NAMALWA (cell line): ENCODE measurements at places on chromosomes 6 and 20.

DNA sequence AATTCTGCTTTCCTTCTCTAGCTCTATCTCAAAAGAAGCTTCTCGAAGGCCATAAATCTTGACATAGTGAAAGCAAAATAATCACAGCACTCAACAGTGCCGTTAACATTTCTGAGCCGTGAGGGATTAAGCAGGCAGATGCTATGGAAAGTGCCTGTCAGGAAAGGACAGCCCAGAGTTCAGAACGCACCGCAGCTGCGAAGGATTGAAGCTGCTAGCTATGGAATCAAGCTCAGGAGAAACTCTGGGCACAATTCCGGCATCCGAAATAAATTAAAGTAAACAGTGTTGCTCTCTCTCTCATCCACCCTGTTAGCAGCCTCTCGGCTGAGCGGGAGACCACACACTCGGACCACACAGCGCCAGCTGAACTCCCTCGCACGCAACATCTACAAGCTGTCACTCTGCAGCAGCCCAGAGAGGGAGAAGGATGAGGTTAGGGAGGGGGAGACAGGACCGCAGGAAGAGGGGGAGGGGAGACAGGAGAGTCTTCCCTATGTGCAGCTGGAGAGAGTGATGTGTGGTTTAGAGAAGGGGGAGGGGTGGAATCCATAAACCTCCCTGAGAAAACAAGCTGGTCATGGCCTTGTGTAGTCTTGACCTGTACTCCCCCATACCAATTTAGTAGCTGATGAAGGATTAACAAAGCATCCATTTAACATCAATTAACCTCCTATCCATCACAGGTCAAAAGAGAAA is 9.0 kb downstream of the EXOC2 start:
- no peak for DNase-seq

DNA sequence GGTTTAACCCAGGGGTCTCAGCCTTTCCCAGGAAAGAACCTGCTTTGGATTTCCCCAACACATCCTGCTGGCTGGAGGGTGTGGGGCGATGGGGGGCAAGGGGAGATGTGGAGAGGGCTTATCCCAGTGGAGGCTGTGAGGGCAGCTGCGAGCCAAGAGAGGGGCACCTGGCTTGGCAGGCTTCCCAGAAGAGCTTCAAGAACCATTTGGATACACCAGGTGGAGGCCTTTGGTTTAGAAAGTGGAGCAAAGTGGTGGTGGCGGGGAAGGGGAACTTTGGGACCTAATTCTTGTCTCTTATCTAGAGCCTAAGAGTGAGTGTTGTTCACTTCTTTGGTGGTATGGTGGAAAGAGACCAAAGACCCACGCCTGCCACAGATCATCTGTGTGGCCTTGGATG is 12.4 kb downstream of the CD40 start:
- no peak for DNase-seq

DNA sequence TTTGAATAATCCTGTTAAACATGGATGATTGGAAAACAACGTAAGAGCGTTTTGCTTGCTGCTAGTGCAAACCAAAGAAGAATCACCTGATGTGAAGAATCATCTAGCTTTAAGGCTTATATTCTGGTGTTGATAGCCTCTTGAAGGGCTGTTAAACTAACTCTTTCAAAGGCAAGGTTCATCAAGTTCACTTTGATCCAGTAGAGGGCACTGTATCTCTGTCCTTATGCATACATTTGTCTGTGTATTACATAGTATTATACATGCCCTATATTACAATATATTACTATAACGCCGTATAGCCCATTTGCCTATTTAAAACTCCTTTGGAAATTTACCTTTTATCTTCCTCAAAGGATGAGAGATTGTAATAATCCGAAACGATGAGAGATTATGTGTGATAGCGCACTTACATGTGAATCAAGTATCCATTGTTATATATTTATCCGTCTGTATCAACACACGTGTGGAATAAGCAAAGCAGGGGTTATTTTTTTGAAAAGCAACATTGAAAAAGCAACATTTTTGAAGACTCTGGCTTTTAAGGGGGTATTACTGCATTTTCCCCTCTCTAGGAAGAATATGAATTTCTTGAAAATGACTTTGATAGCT is 50.8 kb upstream of the NRN1 start:
- DNase-seq, result peak; percentile 85

DNA sequence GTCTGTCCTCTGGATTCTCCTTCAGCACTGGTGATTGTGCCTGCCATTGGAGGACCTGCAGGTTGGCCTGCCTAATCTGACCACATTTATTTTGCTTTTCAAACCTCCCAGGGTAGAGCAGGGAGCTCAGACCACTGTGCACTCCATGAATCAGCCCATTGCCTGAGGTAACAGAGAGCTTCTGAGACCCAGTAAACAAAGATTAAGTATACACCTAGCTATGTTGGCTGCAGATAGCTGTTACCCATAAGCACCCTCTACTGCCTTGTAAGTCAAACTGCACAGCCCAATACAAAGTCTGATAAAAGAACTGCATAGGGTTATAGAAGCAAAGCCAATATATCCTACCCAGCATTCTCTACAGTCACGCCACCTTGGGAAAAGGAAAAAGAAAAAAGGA is 338.7 kb downstream of the HTR1B start:
- DNase-seq, result no peak

DNA sequence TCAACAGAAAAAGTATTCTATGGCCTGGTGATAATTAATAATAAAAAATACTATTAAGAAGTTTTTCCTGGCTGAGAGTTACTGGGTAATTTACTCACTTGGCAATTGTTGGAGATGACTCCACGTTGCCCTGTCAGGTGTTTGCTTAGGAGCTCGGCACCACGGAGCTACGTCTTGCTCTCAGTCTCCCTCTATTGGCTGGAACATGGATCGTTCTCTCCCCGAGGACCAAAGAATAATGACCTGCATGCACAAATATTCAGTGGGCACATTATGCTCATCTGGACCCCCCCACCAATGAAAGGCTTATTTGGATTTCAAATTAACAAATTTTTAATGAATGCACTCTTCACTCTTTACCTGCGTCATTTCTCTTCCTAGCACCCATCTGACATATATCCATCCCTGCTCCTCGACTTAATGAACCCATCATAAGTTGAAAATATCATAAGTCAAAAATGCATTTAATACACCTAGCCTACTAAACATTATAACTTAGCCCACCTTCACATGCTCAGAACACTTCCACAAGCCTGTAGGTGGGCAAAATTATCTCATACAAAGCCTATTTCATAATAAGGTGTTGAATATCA is 71.0 kb upstream of the CD83 start:
- peak; percentile 71 for DNase-seq

DNA sequence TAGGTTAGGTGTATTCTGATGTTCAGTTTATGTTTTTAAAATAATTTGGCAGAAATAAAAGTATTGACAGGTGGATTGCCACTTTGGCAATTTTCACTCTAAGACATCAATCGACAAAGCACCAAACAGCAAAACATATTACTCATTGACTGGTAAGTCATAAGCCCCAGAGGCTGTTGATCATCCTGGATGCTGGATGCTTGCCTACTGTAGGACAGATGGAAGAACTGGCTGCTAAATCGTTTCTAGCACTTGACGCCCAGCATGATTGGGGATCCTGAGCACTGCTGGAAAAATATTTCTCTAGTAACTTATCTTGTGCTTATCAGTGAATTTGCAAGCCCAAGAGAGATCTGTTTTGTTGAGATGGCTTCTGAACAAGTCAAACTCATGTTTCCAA is 1001.9 kb upstream of the FLRT3 start:
- DNase-seq, result no peak

DNA sequence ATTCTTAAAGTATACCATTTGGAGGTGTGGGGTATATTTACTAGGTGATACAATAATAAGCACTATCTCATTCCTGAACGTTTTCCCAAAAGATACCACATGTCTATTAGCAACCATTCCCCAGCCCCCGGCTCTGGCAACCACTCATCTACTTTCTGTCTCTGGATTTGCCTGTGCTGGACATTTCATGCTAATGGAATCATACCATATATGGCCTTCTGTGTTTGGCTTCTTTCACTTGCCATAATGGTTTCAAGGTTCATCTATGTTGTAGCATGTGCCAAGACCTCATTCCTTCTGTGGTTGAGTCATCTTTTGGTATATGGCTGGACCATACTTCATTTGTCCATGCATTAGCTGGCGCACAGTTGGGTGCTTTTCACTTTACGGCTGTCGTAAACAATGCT is 39.7 kb downstream of the BCAS4 start:
- no peak for DNase-seq

DNA sequence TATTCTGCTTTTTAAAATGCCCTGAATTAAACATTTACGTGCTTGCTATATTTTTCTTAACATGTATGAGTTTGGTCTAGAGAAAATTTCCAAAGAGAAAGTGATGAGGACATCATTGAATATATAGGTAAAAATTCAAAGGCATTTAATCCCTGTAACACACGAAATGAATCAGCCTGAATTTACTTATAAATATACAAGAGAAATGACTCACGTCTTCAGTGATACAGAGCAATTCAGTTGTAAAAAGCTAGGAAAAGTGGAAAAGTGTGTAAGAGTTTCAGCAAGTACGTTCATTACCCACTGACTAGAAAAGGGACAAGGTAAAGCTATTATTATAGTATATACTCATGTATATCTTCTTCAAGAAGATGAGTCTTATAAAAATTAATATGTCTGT is 124.8 kb downstream of the HIVEP1 start:
- no peak for DNase-seq

DNA sequence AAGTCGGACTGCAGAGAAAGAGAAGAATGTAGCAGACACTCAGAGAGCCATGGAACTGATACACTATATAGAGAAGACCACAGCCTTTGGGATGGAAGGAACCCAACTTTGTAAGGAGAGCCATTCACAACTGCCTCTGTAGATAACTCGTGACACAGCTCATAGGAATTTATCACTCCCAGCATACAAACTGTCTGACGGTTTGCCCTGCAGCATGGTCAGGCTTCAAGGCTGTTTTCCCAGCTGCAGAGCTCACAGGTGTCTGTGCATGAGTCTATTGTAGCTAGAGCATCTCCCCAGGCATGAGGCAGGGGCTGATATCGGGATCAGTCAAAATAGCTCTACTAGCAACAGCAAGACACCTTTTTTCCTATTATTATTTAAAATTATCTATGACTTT is 130.5 kb upstream of the DTNBP1 start:
- DNase-seq, result no peak

GRCh38 chr6:37878150-37878710 is 58.7 kb downstream of the ZFAND3 start:
- no peak for DNase-seq

- no peak for DNase-seq
These were observed 230.7 kb upstream of the BTBD3 start for GRCh38 chr20:11686820-11687543.

- DNase-seq, result no peak
These were observed 80.8 kb downstream of the PLEKHG1 start for GRCh38 chr6:150680510-150680909.

DNA sequence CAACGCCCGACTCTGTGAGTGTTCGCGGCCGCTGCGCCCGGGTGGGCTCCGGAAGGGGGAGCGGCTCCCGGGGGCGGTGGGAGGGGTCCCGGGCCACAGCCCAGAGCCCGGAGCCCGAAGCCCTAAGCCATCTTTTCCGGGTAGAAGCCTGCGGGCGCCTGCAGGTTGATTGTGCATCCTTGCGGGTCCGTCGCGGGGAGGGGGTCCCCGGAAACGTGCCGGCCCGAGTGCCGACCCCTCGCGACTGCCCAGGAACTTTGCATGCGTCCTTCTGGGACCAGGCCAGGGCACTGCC is 413 bp downstream of the PTPRA start:
- DNase-seq, result peak; percentile 78

GRCh38 chr20:58173930-58174707 is 54.3 kb downstream of the ANKRD60 start:
- DNase-seq, result no peak

DNA sequence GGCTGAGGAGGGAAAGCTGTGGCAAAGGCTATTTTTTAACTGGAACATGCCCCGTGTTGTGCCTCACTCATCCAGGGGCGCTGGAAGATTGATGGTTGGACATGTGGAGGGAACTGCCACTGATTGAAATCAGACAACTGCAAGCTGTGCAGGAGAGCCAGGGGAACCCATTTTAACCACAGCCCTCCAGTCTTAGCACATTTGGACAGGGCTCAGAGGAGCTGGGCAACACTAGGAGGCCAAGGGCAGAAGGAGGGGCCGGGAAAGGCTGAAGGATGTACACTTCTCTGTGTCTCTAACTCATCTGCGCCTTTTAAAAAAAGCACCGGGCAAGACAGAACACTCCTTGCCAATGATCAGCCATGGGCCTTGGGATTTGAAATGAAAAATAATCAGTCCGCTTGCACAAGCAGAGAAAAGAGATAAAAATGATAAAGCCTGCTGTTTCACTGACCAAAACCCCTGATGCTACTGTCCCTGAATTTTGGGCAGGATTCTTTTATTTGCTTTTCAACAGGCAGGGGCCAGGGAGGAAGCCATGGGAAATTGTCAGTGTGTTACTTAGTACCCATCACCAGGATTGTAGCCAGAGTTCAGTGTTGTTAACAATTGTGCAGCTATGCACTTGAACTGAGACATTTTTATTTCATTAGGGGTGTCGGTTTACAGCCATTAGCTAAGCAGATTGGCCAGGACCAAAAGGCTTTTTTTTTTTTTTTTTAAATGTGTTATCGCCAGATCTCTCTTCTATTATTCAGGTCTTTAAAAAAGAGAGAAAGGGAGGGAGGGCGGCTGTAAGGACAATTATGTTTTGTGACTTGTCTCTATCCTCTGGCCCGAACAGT is 109.3 kb upstream of the EYA4 start:
- DNase-seq, result no peak

GRCh38 chr6:158061361-158061708 is 79.7 kb downstream of the SYNJ2 start:
- DNase-seq, result no peak

GRCh38 chr6:43862925-43863324 is 92.9 kb downstream of the VEGFA start:
- no peak for DNase-seq

DNA sequence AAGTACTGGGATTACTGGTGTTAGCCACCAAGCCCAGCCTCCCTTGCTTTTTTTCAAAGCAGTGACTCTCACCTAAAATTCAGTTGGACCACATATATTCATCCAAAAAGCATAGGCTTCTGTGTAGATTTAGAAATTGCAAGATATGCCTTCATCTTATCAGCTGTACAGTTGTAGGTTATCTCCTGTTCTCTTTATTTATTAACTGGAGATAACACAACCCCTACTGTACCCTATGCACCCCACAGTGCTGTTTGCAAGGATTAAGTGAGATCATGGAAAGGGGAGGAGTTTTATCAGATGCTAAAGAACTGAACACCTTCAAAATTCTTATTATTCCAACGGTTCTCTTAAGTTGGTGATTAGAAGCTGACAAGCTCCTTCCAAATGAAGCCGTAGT is 164.4 kb upstream of the JARID2 start:
- no peak for DNase-seq

- DNase-seq, result no peak
These were observed 650.7 kb downstream of the KIF16B start for GRCh38 chr20:15922556-15922955.

GRCh38 chr20:35363190-35363589 is 48.6 kb downstream of the UQCC1 start:
- DNase-seq, result no peak

- no peak for DNase-seq
These were observed 110.5 kb downstream of the ISM1 start for GRCh38 chr20:13331536-13331935.
